ENCODE measurements at places on chromosomes 3 and 15.

DNA sequence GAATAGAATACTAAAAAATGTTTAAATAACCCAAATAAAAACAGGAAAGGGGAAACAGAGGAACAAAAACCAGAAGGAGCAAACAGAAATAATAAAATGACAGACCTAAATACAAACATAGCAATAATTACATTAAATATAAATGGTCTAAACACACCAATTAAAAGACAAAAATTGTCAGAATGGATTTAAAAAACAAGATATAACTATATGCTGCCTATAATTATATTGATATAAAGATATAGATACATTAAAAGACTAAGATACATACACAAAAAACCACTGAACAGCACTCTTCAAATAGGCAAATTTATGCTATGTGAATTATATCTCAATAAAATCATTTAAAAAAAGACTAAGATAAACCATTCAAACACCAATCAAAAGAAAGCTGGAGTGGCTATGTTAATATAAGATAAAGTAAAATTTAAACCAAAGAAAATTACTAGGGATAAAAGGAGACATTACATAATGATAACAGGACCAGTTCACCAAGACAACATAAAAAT is 168.9 kb downstream of the SMAD6 start:
- no peak for DNase-seq

DNA sequence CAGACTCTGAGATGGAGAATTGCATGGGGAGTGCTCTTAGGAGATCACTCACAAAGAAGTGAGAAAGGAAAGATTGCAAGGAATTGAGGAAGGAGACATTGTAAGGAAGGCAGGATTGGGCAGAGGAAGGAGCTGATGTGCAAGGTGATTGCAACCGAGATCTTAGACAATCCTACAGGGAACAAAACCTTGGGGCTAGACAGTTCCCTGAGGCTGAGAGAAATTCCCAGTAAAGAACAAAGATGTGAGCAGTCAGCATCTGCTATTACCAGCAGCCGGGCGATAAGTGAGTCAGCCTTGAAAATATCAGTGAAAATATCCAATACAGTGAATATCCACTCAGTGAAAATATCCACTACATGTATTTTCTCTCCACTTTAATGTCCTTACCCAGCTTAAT is 143.6 kb upstream of the TBC1D5 start:
- DNase-seq, result no peak

GRCh38 chr3:23633261-23633960 is 172.3 kb upstream of the UBE2E1 start:
- DNase-seq, result no peak

- no peak for DNase-seq
Measured at GRCh38 chr15:42681119-42681518, 55.8 kb downstream of the CDAN1 start.

GRCh38 chr3:172031996-172032395 is 7.4 kb upstream of the FNDC3B start:
- DNase-seq, result no peak
